ENCODE measurements at places on chromosomes 12 and 14.

GRCh38 chr14:28709571-28710305 lies 56.8 kb upstream of the FOXG1 start:
- no peak for DNase-seq

DNA sequence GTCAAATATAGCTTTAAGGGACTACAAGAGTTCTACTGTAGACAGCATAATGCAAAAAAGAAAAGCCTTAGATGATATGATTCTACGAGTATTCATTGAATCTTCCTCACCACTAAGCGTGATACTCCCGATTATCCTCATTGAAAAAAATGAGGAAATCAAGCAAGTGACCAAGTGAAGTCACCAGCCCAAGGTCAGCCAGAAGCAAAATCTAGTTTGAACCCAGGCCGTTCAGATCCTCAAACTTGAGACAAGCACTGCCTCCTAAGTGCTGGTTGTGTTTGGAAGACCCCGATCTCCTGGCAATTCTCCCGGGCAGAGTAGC lies 845 bp downstream of the GIT2 start:
- no peak for DNase-seq

DNA sequence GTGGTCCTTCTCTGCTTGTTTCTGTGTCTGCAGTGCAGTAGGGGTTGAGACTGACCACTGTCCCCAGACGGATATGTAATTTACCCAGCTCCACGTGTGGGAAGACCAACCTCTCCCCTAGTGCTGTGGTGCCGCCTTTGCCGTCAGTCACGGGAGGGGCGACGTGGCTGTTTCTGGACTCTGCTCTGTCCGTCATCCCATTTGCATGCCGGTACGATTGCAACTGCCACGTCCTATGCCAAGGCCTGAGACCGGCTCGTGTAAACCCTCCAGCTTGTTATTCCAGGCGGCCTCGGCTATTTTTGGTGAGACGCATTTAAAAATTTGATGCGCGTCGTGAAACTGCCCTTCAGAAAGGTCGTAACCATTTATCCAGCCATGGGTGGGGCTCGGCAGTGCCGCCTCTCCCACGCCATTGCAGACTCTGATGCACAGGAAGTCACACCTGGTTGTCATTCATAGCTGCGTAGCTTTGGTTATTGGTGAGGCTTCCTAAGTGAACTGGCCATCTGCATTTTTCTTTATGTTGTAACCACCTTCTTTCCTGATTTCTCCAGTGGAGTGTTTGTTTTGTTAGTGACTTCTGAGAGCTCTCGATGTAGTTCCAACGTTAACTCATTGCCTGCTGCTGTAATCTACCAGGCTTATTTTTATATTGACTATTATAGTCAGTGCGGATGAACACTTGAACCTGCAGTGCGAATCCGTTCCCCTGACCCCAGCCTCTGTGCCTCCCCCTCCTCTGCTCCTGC lies 75.1 kb downstream of the ADGRD1 start:
- DNase-seq = no peak

DNA sequence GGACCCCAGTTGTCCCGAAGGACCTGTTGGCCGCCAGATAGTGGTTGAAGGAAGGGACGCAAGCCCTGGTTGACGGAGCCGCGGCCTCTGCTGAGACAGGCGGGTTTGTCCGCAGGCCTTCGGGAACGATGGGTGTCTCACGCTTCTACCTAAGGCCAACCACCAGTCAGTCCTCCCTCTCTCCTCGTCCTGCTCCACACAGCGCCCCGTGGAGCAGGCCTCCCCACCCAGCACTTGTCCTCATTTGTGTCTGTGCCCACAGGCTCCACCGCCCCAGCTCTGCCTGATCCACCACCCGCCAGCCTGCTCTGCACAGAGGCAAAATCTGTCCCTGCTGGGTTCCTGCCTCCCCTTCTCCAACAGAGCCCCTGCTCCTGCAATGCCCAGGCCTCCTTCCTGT lies 41.0 kb downstream of the RIMBP2 start:
- DNase-seq = no peak

- DNase-seq = peak; percentile 0
These were observed 27.6 kb downstream of the BICD1 start for GRCh38 chr12:32134101-32134888.

GRCh38 chr12:61804301-61804700 lies 455.9 kb upstream of the USP15 start:
- DNase-seq = no peak

- DNase-seq = no peak
These were observed 351.2 kb downstream of the SLC6A15 start for GRCh38 chr12:84561351-84561750.

DNA sequence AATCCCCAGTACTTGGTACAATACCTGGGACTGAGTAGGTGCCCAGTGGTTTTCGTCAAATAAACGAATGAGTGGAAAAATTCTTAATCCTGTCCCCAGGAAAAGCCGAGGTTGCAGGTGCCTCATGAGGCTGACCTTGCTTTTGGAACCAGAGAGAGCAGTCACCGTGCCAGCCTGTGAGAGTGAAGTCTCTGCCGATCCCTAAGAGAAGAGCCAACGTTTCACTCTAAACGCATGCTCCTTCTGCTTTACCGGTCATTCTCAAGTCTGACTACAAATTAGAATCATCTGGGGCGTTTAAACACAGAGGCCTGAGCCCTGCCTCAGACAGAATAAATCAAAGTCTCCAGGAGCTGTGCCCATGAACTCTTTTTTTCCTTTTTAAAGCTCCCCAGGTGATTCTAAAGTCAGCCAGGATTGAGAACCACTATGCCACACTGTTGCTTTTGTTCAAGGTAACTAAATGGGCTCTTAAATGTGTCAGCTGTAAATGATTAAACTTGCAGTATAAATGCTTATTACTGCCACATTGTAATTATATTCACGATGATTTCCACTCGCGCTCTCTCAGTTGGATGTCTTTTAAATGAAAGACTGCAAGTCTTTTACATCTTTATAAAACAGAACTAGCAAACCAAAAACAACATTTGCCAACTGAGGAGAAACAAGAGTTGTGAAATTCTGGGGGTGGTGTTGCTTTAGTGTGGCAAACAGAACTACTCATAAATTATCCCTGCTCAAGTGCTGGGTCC lies 26.9 kb downstream of the TCP11L2 start:
- DNase-seq = no peak

DNA sequence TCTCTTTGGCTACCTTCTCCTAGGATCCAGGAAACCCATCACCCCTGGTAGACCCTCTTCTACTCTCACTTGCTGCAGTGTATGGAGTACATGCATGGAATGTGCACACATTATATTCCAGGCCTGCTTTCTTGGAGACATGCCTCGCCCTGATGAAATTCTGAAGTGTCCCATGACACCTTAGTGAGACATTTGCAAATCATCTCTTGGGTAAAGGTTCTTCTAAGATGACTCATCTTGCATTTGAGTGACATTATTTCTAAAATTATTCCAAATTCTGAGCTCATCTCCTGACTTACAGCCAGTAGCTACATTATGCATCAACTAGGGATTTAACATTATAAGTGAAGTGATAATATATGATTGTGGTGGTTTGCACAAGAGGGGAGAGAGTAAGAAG lies 49.8 kb downstream of the SDR9C7 start:
- no peak for DNase-seq

- no peak for DNase-seq
These were observed 147.9 kb upstream of the NCOR2 start for GRCh38 chr12:124715121-124715990.

DNA sequence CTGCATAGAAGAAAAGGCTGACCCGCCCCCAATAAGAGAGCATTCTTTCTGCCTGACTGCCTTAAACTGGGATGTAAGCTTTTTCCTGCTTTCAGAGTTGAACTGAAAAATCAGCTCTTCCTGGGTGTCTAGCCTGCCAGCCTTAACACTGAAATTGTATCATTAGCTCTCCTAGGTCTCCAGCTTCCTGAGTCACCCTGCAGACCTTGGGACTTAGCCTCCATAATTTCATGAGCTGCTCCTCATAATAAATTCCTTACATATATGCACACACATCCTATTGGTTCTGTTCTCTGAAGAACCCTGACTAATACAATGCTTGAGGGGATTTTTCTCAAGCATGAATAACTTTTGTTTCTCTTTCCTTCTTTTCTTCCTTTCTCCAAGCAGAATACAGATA lies 76.4 kb upstream of the FAR2 start:
- no peak for DNase-seq

GRCh38 chr12:44869503-44869902 lies 6.6 kb downstream of the NELL2 start:
- DNase-seq = no peak

GRCh38 chr12:9604287-9604686 lies 3.4 kb downstream of the KLRB1 start:
- DNase-seq = no peak

- DNase-seq = no peak
These were observed 14.4 kb downstream of the CLSTN3 start for GRCh38 chr12:7144414-7145120.

DNA sequence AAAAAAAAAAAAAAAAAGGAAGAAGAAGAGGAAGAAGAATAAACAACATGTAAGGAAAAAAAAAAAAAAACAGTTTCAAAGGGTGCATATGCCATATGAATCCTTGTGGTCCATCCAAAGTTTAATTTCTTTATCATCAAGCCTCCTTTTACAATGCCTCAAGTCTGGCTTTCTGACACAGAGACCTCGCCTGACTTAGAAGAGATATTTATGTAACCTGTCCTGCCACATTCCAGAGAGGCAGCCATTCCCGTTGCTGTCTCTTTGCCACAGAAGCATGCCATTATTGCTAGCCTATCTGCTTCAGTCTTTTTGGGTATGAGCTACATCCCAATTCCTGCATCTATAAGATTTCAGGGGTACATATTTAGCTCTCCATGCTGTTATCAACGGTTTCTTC lies 596.7 kb upstream of the ATP2B1 start:
- no peak for DNase-seq
